ENCODE measurements at places on chromosomes 6 and 20.

DNA sequence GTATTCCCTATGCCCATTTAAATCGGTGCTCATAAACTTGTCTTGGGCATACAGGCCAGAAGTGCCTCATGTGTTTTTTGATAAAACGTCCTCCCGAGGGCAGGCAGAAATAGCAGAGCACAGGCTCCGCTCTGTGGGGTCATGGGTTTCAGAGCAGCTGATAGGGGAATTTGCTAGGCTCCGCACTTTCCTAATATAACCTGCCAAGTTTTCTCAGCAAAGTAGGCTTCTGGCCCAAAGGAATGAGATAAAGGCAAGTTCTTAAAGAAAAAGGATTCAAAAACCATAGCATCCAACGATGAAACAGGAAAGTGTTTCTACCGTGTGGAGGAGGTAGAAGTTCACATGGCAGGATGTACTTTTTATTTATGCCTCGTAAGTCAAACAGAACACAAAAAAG lies 69.8 kb upstream of the RALGAPA2 start:
- DNase-seq, result no peak

DNA sequence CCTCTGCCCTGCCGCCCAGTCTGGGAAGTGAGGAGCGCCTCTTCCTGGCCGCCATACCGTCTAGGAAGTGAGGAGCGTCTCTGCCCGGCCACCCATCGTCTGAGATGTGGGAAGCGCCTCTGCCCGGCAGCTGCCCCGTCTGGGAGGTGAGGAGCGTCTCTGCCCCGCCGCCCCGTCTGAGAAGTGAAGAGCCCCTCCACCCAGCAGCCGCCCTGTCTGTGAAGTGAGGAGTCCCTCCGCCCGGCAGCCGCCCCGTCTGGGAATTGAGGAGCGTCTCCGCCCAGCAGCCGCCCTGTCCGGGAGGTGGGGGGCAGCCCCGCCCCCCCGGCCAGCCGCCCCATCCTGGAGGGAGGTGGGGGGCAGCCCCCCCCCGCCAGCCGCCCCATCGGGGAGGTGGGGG lies 27.8 kb downstream of the SNHG17 start:
- DNase-seq, result no peak

GRCh38 chr6:1624058-1624850 lies 14.5 kb downstream of the FOXC1 start:
- DNase-seq, result no peak

DNA sequence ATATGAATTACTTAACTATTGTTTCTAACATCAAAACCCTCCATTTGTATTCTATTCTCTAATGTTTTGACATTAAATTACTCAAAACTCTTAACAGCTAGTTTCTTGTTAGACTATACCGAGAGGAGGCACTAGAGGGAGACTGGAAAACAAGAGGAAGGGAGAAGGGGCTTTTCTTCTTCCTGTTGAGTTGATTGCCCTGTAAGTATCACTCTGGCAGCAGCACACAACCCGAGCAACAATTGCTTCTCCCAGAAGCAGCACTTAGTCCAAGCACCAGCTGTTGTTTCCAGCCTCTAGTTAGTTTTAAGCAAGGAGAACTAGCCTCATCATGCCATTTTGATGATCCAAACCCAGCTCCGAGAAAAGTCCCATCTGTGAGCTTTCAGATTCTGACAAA lies 603.8 kb downstream of the PRKN start:
- DNase-seq, result no peak

DNA sequence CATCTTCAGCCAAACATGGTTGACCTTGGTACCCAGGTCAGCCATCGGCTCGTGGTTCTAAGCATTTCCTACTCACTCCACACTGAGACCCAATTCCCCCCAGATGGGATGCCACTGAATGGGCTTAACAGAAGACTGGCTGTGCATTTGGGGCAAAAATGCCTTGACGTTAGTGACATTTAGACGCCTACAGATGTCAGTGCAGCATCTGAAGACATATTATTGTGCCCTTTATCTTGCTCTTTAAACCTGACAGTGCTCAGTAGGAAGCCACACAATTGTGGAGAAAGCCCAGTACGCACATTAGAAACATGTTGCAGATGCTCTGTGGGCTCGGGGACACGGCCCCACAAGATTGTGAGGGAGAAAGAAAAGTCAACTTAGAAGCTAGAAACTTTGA lies 414.7 kb downstream of the PTPRT start:
- DNase-seq, result no peak

DNA sequence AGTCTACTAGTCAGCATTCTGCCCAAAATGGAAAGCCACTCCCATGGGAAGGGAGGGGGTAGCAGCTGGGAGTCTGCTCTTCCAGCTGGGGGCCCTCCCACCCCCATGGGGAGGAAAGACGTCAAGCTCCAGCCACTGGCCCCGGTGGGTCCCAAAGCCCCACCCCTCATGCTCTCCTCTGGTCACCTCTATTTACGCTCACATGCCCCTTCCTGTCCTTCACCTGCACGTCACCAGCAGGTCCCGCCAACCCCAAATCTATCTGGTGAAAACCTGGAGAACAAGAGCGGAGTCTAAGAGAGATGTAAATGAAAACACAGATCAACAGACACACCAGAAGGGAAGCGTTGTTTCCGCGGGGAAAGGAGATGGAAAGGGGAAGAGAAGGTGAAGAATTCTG lies 30.0 kb upstream of the ZBP1 start:
- no peak for DNase-seq

DNA sequence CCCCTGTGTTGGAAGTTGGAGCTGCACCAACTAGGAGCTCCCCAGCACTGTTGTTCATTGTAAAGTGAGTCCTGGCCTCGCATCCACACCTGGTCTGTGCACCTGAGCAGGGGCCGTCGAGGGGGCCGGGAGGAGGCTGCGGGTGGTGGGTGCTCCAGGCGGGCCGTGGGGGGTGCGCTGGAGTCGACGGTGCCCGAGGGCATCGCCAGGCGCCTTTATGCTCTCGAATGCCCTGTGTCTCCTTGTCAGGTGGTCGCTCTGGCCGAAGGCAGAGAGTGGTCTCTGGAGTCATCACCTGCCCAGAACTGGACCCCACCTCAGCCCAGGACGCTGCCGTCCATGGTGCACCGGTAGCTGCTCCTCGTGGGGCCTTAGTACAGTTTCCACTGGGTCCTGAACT lies 4.3 kb downstream of the ARFGAP1 start:
- DNase-seq, result no peak

GRCh38 chr6:129059650-129060049 lies 176.7 kb downstream of the LAMA2 start:
- no peak for DNase-seq

- no peak for DNase-seq
These were observed 237.1 kb downstream of the ANKRD60 start for GRCh38 chr20:57991211-57991881.

DNA sequence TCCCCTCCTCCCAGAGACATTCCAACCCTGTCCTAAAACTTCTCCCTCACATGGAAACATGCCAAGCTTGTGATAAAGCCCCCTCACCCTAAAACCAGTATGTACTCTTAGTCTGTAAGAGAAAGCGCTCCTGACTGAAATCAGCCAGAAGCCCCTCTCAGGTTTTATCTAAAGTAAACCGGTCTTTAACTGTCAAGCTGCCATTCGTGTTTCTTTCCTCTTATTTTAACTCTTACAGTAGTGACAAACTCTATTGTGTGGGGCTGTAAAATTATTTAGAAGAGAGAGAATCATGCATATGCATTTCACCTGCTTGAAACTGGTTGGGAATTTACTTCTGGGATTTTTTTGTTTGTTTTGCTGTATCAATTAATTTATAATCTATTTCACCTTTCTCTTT lies 62.7 kb downstream of the FARS2 start:
- no peak for DNase-seq
